ENCODE measurements at places on chromosomes 5 and 9.
A peak's percentile ranks its signal among the peaks of the same experiment; 100 is the strongest.

GRCh38 chr5:155943516-155944407, 383.2 kb upstream of the SGCD start:
- peak; percentile 53 for DNase-seq

GRCh38 chr5:51618234-51618633, 235.0 kb downstream of the ISL1 start:
- DNase-seq, result no peak

GRCh38 chr5:25190521-25191000, 545.8 kb upstream of the CDH10 start:
- DNase-seq, result no peak

DNA sequence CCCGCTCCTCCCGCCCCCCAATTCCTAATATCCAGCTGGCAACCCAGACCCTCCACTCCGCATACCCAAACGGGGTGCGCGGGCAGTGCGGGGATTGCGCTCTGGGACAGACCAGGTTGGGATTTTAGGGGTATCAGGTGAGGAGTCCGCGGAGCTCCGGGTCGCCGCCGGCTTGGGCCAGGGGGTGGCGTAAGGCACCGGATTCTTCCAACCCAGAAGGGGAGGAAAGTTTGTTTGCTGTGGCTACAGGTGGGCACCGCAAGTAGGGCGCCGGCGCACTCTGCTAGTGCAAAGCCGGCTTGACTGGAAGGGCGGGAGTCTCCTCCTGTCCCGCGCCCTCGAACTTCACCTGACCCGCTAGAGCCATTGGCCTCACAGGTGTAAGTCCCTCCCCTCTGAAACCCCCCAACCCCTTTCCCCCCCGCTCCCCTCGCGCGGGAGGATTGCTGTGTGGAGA, 709 bp downstream of the IQGAP2 start:
- peak; percentile 78 for DNase-seq

GRCh38 chr5:14105718-14106410, 37.3 kb upstream of the TRIO start:
- DNase-seq, result no peak

- DNase-seq, result no peak
Measured at GRCh38 chr5:34475249-34475966, 180.7 kb upstream of the RAI14 start.

GRCh38 chr5:65506961-65507360, 25.2 kb upstream of the ADAMTS6 start:
- DNase-seq, result no peak

DNA sequence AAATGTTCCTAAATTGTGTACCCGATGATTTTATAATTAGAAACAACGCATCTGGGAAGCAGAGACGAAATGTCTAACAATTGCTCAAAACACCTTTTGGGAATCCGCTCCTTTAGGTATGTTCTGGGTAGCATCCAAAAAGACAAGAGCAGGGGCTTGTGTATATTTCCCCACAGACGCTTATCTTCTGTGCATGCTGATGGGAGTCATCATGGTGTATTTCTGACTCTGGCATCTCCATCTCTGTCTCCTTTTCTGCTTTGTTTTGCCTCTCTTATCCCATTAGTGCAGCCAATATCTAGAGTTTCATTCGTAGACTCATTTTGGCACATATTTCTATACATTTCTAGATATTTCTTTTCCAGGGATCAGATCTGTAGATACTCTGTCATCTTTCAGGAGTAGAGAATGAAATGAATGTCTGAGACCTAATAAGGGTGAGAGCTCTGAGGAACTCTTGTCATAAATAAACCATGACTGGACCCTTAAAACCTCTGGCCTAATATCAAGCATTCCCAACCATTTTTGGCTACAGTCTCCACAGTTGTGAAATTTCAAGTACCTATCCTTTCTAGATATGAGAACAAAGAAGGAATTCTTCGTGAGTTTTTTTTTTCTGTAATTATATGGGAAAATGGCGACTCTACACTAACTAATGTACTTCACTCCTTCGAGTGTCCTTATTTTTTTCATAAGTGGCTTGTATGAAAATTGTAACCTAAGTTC, 508.2 kb downstream of the ACTL7B start:
- DNase-seq, result no peak

- no peak for DNase-seq
Measured at GRCh38 chr9:20940447-20941173, 90.8 kb downstream of the HACD4 start.

GRCh38 chr5:133015466-133015865, 10.9 kb downstream of the ZCCHC10 start:
- no peak for DNase-seq

GRCh38 chr5:8749556-8749955, 796.3 kb downstream of the SEMA5A start:
- DNase-seq, result no peak

All from NB4 (cell line).